Left lung (tissue), 14 donors: ENCODE measurements at places on chromosomes 4 and X.

- no peak for DNase-seq
Observed at GRCh38 chr4:76055016-76055415, 19.1 kb upstream of the CXCL11 start.

- DNase-seq, result no peak
Observed at GRCh38 chr4:8585186-8585585, 5.0 kb downstream of the GPR78 start.

DNA sequence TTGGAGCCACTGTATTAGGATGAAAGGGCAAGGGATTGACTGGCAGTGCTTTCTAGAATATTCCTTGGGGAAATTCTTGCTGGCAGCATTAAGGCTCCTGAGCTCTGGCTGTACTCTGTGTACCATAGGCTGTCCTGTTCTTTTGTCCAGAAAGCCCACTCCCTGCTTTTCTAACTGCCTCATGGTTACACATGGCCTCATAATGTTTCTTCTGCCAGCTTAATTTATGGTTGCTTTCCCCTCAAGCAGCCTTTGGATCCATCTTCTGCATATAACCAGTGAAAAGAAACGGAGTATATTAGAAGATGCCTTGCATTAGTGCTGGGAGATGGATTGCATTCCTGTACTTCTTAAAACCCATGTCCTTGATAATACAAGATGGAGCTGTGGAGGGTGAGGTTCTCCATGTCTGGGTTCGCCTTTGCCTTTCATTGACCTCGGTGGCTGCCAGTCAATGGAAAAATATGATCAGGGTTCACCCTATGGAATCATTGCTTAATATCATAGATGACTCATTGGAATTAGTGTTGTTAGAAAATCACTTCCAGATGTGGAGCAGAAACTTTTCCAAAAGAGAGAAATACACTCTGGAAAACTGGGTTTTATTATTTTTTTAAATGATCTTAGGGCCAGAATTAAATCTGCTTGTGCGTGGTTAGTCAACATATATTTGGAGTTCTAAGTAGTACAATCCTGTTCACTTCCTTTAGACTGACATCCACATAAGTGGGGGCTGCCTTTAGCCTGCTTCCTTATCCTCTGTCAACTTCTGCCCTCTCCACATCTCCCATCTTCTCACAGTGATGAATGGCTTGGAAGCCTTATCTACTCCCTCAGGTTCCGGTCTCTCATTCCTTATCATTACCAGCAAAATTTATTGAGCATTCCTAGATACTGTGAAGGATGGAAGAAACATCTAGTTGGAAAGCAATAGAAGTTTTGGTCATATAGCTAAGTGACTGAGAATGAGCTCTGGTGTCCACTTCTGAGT, 24.9 kb downstream of the DOCK11 start:
- no peak for DNase-seq

DNA sequence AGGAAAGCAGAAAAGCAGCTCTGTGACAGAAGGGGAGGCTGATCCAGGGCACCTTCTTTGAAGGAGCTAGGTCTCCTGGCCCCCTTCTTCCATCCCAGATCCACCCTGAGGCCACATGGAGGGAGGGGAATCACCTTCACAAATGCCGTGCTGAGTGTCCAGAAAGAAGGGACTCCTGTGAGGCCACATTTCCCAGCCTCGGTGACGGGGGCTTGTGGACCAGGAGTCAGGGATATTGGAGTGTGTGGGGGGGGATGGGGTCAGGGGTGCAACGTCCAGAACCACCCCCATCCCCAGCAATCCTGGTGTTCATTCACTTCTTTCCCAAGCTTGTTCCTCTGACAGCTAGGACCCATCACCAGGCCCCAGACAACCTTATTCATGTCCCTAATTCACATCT, 4.7 kb downstream of the TIMM17B start:
- DNase-seq, result no peak

GRCh38 chr4:34766935-34767334, 1477.4 kb downstream of the ARAP2 start:
- no peak for DNase-seq

DNA sequence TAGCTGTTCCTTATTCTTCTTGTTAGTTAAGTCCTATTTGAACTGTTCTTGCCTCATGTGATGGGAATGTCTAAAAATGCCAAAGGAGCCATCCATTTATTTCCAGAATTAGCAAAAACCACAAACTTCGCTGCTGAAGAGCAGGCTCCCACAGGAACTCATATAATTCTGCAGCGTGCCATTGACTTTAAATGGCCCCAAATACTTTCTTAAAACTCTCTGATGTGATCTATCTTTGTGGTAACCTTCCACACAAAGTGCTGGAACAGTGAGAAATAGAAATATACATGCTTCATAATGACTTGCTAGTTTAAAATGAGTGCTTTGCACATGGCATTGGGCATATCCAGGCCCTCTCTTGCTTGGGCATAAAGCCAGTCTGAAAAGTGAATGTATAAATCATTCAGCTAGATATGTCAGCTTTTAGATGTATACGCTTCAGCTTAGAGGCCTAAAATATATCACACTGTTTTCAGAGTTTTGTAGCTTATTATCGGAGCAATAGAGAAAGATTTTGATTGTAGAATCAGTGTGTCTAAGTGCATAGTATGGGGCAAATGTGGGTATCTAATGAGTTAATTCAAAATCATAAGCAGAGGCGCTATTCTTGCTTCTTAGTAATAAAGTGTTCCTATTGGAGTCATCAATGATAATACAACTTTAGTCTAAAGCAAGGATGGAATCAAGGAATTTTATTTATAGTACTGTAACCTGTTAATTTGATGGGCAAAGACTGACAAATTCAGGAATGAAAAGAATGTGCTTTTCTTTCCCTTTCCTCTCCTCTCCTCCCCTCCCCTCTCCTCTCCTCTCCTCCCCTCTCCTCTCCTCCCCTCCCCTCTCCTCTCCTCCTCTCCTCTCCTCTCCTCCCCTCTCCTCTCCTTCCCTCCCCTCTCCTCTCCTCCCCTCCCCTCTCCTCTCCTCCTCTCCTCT, 392.2 kb upstream of the ZFP42 start:
- no peak for DNase-seq

GRCh38 chr4:4395849-4396627, 9.1 kb downstream of the NSG1 start:
- DNase-seq, result no peak

- no peak for DNase-seq
Observed at GRCh38 chr4:122798101-122798500, 28.5 kb upstream of the FGF2 start.

- DNase-seq, result no peak
Observed at GRCh38 chr4:77146186-77147078, 10.6 kb upstream of the CCNG2 start.

DNA sequence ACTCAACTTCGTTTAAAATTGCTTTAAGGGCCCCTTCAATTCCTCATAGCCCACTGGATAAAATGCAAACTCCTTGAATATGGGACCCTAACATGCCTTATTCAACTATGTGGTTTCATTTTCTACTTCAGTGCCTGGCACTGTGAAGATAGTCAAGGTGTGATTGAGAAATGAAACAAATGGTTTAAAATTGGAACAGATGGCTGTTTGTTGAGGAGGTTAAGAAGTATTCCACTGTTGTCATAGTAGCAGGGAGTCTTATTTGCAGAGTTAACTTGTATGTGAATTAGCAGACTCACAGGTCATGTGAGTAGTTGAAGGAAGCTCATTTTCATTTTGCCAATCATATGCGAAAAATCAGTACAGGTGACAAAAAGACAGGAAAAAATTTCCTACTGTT, 593.3 kb downstream of the KCTD8 start:
- DNase-seq, result no peak

DNA sequence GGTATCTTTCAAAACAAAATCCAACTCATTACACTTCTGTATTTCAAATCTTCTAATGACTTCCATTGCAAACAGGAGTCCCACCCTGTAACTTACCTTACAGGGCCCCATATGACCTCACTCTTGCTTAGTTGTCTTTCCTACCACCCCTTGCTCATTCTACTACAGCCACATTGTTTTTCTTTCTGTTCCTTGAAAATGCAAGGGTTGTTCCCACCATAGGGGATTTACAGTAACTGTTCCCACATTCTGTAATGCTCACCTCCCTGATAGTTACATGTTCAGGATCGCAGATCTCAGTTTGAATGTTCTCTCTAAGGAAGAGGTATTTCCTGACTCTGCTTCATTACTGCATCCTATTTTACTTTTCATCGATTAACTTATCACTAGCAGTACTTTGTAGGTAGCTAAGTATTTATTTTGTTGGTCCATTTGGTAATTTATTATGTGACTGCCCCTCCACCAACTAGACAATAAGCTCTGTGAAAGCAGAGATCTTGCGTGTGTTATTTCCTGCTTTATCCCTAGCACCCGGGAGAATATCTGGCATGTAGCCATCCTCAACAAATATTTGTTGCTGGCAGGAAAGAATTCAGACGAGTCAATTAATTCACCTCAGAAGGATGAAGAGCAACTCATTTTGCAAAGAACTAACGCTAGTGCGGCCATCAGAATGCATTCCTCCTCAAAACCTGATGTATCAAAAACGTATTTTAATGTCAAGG, 21.4 kb downstream of the MAOB start:
- no peak for DNase-seq

- DNase-seq, result no peak
Observed at GRCh38 chr4:24405926-24406325, 178.4 kb downstream of the DHX15 start.

DNA sequence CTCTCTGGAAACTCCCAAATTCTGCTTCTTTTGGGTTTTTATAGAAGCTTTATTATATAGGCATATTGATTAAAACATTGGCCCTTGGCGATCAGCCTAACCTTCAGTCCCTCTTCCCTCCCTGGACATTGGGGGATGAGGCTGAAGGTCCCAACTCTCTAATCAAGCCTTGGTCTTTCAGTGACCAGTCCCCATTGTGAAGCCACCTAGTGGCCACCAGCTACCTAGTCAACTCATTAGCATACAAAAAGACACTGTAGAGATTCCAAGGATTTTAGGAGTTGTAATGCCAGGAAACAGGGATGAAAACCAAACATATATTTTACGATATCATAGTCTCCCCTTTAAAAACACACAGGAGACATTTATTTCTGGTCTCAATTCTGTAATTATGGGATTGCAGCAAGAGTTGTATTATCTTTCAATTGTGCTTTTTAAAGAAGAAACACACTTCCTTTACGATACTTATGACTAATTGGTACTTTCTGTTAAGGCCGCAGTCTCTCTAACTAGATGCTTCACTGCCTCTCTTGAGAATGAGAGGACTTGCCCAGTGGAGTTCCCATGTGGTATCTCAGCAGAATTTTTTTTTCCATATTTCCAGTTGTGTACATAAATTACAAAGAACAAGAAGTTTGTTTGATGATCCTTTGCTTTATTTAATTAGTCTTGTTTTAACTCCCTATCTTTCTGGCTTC, 58.2 kb downstream of the WDR17 start:
- peak; percentile 12 for DNase-seq

GRCh38 chr4:55931833-55932232, 16.9 kb upstream of the CEP135 start:
- DNase-seq, result no peak

GRCh38 chr4:13921805-13922204, 294.3 kb upstream of the BOD1L1 start:
- no peak for DNase-seq

GRCh38 chr4:108193886-108194672, 25.3 kb upstream of the LEF1 start:
- no peak for DNase-seq

DNA sequence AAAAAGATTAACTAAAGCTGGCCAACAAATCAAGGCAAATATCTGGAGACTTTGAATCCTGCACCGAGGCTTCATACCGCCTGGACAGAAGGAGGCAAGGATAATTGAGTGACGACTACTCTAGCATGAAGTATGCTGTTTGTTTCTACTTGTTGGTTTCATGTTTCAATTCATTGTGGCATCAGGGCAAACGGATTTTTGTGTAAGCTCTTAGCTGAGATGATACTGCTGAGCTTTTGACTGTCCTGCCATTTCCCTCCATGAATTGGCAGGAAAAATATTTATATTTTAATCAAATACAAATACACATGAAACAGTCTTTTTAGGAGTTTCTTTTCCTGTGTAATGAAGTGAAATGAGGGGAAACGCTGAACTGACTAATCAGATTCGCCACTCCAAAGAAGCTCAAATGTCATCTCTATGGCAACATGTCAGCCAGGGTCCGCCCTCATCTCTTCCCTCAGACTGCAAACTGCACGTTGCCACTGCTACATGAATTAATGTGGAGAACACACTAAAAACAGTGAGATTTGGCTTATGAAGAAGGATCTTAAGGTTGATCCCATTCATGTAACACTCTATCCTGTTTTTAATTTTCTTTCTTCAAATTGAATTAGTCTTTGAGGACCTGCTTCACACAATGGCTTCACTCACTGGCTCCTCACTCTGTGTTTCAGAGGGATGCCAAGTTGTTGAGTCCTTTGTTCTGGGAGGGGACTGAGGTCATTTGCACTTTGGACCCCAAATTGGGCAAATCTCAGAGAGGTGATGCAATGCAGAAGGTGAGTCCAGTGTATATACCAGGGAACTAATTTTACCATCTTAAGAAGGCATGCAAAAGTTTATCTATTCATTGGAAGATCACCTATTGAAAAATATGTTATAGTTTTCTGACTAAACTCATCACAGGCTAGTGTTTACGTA, 149.6 kb upstream of the MID1 start:
- peak; percentile 62 for DNase-seq

DNA sequence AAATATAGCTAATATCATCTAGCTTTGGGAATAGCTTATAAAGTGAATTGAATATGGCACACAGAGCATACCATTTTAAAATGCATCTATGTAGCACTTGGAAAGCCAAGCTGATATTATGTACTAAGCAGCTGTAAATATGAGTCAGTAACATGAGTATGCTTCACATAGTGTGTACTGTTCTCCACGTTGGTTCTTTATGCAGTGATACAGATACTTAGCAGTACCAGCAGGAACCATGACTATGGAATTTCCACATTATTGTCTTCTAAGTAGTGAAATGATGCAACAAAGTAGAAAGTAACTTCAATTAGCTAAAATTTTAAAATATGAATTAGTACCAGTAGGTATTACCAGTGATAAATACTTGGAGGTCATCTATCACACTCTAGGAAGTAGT, 320.1 kb downstream of the BMPR1B start:
- no peak for DNase-seq

GRCh38 chr4:70678383-70678999, 9.8 kb upstream of the UTP3 start:
- no peak for DNase-seq

- no peak for DNase-seq
Observed at GRCh38 chr4:85823295-85823694, 348.3 kb downstream of the ARHGAP24 start.

DNA sequence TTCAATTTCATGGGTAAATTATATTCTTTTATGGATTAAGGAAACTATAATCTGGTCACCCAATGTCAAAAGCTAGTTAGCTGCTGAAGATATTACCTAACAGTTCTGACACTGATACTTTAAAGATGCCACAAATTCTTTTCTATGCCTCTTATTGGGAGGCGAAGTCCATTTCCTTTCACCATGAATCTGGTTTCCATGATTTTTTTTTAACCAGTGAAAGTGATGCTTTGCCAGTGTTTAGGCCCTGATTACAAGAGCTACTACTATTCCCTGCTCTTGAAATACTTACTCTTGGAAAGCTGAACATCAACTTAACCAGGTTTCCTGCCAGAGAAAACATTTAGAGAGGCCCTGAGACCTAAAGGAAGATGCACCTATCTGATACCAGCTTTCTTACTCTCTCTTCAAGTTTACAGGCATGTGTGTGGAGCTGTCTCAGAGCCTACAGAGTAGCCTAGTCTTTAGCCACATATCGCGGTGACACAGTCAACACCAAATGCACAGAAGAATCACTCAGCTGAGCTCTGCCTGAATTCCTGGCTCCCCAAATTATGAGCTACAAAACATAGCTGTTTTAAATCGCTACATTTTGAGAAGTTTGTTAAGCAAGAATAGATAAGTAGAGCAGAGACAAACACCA, 1280.8 kb downstream of the PCDH7 start:
- no peak for DNase-seq
